ENCODE measurements at places on chromosomes 4 and X.

DNA sequence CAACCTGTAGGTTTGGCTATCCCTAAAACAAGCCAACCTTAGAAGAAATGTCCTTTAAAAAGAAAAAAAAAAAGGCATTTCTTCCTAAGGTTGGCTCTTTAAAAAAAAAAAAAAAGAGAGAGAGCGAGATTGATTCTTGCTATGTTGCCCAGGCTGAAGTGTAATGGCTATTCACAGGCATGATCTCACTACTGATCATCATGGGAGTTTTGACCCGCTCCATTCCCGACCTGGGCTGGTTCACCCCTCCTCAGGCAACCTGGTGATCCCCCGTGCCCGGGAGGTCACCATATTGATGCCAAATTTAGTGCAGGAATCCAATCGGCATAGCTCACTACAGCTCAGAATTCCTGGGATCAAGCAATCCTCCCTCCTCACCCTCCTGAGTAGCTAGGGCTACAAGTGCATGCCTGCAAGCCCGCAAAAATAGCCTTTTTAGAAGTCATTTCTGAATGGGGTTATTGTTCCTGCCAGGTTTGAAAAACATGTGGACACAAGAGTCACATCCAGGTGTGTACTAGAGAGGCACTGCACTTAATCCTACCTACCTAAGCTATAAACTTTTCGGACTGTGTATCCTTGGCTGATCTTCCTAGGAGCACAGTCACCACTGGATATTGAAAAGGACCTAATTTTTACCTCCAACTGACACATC, 61.4 kb upstream of the ZCCHC13 start:
- peak; percentile 27 for DNase-seq

- DNase-seq: no peak
These were observed 387.8 kb downstream of the DCAF12L2 start for GRCh38 chrX:125778261-125778660.

GRCh38 chr4:162059656-162060055, 104.1 kb downstream of the FSTL5 start:
- no peak for DNase-seq

GRCh38 chrX:98962996-98963395, 1447.1 kb downstream of the PCDH19 start:
- no peak for DNase-seq

GRCh38 chrX:132622130-132622529, 133.3 kb upstream of the MBNL3 start:
- DNase-seq: peak; percentile 6

- DNase-seq: no peak
These were observed 4.0 kb upstream of the IDUA start for GRCh38 chr4:982814-983213.

DNA sequence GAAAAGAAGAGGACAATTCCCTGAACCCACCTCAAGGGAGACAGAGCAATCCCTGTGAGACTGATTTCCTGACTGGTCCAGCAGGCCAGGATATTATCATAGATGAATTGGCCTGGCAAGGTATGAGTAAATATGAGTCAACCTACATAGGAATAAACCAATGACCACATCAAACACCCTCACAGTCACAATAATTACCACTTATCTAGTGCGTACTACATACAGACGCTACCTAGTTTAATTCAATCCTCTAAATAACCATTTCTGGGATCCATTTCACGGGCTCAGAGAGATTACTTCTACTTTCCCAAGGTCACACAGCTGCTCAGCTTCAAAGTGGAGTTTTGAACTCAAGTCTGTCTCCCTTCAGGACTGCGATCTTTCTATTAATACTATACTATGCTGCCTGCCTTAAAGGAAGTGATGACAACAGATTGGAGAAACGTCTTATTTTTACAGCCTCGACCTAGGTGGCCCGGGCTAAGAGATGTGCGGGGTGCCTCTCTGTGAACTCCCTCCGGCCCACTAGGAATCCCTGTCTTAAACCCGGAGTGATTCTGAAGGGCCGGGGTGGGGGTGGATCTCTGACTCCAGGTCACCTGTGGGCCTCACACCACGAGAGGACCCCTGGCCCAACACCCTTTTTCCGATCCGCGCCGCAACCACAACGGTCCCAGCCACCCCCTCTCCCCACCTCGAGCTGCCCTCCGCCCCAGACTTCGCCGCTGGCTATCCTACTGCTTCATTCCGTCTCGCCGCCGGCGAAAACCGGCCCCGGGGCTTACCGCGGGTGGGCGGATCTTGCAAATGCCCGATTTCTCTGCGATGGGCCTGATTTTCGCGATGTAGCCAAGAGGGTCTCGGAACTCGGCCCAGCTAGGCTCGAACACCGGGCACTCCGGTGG, 800 bp downstream of the KDM5C start:
- peak; percentile 52 for DNase-seq

- DNase-seq: peak; percentile 22
These were observed 9.0 kb upstream of the RPL34 start for GRCh38 chr4:108611365-108611764.

- peak; percentile 74 for DNase-seq
These were observed 36.8 kb downstream of the LRP2BP start for GRCh38 chr4:185358959-185359358.

DNA sequence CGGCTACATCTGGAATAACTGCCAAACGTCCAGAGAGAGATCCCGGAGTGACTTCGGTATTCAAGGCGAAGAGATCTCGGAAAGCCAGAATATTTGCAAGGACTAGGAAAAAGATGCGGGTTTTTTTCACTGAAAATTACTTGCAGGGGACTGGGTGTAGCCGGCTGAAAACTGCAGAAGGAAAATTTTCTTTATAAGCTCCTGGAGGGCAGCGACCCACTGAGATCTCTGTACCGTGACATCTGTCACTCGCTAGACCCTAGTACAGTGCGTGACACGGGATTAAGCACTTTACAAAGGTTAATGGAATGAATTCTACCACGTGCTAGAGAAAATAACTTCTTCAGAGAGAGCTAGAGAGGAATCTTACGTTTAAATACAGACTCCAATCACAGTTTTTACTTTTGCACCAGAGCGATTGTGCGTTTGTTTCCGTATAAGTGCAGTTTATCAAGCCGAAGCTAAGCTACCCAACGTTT, 1.1 kb upstream of the LCORL start:
- no peak for DNase-seq

- no peak for DNase-seq
These were observed 76.5 kb downstream of the STIM2 start for GRCh38 chr4:26937139-26937538.

DNA sequence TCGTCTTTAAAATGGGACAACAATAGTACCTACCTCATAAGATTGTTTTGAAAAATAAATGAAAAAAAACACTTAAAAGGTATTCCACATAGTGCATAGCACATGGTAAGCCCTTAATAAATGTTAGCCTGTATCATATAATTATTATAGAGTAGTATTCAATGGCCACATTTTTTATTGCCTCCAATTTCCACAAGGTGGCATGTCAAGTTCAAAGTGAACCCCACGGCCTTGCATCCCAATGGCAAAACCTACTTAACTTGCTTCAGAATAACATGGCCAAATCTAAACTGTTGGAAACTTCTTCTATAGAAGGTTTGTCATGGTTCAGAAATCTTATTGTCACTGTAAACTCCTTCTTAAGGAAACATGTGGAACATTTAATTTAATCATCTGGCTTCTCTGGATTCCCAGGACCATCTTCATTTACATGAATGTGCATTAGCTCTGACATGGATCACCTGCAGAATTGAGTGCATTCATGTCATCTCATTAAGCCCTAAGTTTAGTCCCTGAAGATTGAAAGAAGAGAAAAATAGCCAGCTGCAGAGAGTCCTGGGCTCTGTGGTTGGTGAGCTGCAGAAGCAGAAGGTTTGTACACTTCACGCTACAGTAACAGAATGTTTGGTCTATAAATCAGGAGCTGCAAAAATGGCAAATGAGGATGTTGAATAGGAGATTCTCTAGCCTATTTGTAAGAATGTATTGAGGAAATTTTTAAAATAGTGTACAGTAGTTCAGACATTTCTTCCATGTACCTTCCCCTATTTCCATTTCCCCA, 61.0 kb downstream of the ANXA3 start:
- DNase-seq: peak; percentile 65

GRCh38 chr4:8009710-8010511, 70.2 kb upstream of the AFAP1 start:
- DNase-seq: no peak

DNA sequence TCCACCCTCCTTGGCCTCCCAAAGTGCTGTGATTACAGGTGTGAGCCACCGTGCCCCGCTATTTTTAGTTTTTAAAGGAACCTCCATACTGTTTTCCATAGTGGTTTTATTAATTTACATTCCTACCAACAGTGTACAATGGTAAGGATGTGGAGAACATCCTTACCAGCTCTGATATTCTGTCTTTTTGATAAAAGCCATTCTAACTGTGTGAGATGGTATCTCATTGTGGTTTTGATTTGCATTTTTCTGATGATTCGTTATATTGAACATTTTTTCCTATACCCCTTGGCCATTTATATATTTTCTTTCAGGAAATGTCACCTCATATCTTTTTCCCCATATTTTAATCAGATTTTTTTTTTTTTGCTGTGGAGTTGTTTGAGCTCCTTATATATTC, 14.2 kb upstream of the TLR2 start:
- no peak for DNase-seq

GRCh38 chr4:108109997-108110416, 58.7 kb downstream of the LEF1 start:
- no peak for DNase-seq

- no peak for DNase-seq
These were observed 45.4 kb downstream of the CEP135 start for GRCh38 chr4:55993994-55994663.

DNA sequence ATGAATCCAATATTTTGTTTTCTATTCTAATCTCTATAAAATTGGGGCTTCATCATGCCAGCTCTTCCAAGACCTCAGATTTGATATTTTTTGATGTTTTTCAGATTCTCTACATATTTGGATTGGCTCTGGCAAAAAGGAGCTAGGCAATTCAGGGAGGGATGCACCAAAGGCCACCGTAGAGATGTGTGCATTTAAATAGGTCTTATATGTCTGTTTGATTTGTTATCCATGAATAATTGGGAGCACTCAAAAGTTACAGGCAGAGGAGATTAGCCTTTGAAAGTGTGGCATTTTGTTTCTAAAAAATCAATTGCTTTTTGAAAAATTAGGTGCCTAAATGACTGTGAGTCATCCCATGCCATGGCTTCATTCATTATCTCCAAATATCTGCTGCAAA, 147.1 kb upstream of the RPS6KA6 start:
- no peak for DNase-seq

DNA sequence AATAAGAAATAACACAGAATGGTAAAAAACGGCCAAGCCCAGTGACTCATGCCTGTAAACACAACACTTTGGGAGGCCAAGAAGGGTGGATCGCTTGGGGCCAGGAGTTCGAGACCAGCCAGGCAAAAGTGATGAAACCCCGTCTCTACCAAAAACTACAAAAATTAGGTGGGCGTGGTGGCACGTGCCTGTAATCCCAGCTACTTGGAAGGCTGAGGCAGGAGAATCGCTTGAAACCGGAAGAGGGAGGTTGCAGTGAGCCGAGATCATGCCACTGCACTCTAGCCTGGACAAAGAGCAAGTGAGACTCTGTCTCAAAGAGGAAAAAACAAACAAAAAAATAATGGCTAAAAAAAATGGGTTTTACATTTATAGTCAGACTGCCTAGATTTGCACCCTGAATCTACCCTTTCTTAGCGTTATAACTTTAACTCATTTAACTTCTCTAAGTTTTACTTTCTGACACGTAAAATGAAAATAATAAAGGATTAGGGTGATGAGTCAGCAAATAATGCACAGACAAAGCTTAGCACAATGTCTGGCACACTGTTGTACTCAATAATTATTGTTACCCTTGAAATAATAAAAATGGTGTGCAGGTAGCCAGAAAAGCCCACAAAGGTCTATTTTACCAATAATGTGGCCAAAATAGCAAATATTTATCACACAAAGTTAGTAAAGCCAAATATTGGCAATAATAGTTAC, 55.0 kb downstream of the ATP11C start:
- peak; percentile 30 for DNase-seq

- no peak for DNase-seq
These were observed 29.5 kb upstream of the GPR78 start for GRCh38 chr4:8550691-8551090.

- peak; percentile 19 for DNase-seq
These were observed 986 bp downstream of the HDAC6 start for GRCh38 chrX:48802905-48803200.

GRCh38 chr4:102511830-102512605, 10.9 kb downstream of the NFKB1 start:
- DNase-seq: no peak

DNA sequence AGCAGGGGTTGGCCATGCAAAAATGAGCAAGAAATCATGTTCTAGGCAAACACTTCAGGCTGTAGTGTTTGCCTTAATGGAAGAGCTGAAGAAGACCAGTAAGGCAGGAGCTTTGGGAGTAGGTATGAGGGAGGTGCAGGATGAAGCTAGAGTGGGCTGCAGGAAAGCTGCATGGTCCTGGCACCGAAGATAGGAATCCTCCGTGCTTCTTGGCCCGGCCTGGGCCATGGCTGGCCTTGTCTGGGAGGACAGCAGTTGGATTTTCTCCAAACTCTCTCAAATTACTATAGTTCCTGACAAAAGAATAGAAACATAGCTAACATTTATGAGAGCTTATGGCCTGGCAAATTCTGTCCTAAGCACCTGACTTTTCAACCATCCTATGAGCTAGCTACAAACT, 116.5 kb downstream of the UCHL1 start:
- no peak for DNase-seq

GRCh38 chr4:143185253-143186107, 763 bp downstream of the USP38 start:
- peak; percentile 22 for DNase-seq

- no peak for DNase-seq
These were observed 122.4 kb downstream of the RAP1GDS1 start for GRCh38 chr4:98383431-98384106.

GRCh38 chrX:53476371-53476770, 42.2 kb upstream of the HSD17B10 start:
- peak; percentile 32 for DNase-seq

- peak; percentile 64 for DNase-seq
These were observed 28.0 kb downstream of the MFSD8 start for GRCh38 chr4:127936974-127937373.

- DNase-seq: no peak
These were observed 17.8 kb downstream of the CT47C1 start for GRCh38 chrX:119090627-119091026.

Measured in EH (cell line).